ENCODE measurements at places on chromosomes 3 and 15.

DNA sequence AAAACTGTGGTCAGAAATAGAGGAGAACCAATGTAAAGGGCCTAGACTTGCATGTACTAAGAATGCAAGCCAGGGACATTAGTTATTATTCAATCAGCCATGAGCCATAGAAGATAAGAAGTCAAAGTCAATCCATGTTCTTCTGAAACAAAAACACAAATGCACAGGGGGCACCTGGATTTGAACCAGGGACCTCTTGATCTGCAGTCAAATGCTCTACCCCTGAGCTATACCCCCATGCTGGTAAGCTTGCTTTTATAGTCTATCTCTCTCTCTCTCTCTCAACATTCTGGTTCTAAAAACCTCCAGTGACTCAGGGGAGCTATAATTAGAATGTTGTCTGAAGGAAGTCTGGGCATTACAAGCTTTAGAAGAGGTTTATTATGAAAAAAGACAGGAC lies 85.6 kb upstream of the ACP3 start:
- DNase-seq: no peak

- no peak for DNase-seq
Measured at GRCh38 chr15:48388910-48389309, 57.7 kb downstream of the DUT start.

GRCh38 chr3:97821287-97821773 lies 481 bp upstream of the CRYBG3 start:
- DNase-seq: peak; percentile 69

- DNase-seq: no peak
Measured at GRCh38 chr15:69424001-69424400, 9.9 kb downstream of the KIF23 start.

DNA sequence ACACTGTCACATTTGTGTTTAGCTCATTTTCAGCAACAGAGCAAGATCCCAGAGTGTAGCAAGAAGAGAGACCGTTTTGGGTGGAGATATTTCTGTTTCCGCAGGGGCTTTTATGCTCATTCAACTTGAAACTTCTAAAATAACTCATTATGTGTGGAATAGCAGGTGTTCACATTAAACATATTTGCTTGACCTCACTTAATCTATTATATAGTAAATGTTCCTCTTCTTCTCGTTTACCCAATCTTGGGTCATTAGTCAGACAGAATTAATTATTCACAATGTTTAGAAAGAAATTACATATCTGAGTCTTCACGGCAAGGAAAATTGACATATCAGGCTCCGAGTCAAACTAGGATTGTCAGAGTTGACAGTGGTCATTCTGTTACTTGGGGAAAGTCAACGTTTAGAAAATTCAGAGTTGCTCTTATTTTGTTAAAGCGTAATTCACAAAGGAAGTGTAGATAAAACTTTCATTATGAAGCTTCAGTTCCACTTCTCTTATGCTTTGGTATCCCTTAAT lies 222.9 kb downstream of the TPRG1 start:
- DNase-seq: no peak

DNA sequence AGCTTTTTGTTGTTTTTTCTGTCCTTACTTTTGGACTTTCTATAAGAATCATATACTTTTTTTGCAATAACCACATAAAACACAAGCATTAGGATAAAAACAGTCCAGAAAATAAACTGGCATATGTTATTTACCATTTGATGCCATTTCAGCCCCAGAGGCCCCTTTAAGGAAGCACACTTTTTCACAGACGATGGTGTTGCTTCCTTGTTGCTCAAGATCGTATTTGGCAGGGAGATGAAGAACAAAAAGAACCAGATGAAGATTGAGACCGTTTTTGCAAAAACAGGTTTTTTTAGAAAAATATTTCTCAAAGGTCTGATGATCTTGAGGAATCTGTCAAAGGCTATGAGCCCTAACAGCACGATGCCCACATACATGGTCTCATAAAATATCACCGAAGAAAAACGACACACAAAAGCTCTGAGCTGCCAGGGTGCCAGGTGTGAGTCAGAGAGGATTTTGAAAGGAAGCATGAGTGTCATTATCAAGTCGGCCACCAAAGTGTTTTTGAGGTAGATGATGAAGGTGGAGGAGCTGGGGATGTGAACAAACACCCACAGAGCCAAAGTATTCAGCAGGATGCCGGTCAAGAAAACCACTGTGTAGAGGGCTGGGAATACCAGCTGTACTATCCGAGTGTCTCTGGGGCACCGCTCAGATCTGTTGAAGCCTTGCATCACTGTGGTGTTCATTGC lies 902 bp downstream of the P2RY13 start:
- no peak for DNase-seq

GRCh38 chr3:108329947-108330346 lies 33.6 kb downstream of the HHLA2 start:
- no peak for DNase-seq

DNA sequence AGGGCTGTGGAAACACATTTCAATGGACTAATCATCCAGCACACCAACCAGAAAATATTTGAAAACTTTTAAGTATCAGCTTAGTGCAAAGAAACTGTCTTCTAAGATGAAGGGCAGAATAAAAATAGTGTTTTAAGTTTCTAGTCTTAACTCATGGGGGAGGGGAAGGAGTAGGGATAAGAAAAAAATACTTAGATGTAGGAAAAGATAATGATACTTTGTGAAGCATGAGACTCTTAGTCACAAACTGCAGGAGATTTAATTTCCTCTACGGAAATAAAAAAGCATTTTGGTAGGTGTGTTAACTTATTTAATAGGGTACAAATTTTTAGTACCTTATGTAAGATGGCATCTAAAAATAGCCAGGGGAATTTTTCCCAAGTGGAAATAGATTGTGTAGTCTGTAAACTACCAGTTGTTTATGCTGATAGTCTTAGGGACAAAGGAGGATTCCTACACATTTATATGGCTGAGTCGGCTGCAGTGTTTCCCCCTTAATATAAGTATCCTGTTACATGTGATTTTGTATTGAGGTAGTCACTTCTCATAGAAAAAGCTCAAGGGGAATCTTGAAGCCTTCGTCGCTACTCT lies 78.2 kb upstream of the GBE1 start:
- DNase-seq: no peak

DNA sequence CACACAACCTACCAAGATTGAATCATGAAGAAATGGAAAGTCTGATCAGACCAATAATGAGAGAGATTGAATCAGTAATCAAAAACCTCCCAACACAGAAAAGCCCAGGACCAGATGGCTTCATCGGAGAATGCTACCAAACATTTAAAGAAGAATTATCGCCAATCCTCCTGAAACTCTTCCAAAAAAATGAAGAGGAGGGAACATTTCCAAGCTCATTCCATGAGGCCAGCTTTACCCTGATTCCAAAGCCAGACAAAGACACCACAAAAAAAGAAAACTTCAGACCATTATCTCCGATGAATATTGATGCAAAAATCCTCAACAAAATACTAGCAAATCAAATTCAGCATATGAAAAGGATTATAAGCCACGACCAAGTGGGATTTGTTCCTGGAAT lies 94.1 kb downstream of the SENP2 start:
- no peak for DNase-seq

DNA sequence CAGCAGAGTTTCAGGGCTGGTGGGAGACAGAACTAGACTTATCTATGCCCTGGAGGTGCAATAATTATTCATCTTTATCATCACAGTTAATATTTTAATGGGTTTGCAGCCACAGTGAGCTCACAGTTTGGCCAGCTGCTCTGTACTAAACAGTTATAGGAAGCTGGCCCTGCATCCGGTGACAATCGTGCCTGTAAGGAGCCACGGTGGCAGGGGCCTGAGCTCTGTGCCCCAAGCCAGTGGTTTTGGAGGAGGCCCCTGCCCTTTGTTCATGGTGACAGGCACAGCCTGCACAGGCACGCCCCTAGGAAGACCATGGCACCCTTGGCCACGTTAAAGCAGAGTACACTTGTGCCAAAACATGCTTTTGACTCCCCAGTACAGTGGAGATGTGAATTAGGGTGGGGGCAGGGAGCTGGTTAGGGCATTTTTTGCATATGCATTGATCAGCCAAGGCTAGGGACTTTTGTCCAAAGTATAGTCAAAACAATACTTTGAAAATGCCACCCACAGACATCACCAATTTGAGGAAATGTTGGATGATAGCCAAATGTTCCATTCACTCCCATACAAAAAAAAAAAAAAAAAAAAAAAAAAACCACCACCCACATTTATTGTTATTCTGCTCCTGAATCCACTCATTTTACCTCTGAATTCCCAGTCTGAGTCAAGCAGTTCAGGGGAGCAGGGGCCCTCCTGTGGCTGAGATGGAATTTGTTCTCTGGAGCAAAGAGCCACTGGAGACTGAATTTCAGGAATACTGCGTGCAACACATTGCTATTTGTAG lies 3.4 kb upstream of the RFTN1 start:
- peak; percentile 56 for DNase-seq

DNA sequence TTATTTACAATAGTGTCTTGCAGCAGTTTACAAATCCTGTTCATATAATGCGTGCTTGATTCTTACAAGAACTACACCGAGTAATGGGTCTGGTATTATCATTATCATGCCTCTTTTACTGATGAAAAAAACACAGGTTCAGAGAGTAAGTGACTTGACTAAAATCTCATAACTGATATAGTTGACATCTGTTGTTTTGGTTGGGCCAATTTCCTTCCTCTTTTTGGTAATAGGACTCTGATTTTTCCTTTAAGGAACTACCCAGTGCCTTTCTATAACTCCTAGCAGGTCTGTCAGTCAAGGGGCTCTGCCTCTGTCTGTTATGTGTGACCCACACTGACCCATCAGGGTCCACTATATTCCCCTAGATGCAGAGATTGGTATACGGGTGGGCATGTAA lies 14.6 kb upstream of the BLOC1S6 start:
- DNase-seq: no peak

GRCh38 chr3:124797426-124797945 lies 67.2 kb downstream of the UMPS start:
- peak; percentile 13 for DNase-seq

DNA sequence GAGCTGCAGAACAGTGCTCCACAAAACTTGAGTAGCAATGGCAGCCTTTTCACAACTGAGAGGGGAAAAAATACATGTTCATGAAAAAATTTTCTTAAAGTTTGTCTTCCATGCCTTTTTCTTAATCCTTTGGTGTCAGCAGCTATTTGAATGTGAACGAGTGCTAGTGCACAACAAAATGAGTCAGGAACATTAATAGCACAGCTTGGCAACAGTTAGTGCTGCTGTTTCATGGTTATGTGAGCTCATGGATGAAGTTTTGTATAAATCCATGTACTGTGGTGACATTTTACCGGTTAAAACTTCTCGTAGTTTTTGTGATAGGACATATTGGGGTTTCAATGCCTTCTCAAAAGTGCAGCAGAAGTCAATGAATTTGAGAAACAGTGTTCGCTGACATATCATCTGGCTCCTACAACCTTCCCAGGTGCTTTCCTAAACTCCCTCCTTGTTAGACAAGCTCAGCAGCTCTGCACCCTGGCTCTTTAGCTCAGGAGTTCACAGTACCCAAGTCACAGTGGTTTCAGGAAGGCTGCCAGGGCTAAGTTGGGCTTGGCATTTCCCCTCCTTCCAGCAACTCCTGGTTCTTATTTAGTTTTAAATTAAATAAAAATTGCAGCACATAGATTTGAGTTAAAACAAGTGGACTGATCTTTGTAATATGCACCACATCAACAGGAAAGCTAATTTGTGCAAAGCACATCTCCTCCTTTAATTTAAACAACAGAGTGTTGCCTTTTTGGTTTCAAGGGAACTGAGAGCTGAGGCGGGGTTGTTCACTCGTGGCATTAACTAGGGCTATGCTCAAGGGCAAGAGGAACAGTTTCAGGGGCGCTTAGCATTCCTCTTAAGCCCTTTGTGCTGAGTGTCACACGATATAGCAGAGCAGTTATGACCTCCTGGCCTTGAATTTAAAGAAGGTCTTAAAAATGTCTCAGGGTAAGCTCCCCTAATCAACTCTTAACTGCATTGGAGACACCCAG lies 362.8 kb downstream of the CHST2 start:
- no peak for DNase-seq

GRCh38 chr3:16467393-16467792 lies 46.1 kb downstream of the RFTN1 start:
- no peak for DNase-seq

DNA sequence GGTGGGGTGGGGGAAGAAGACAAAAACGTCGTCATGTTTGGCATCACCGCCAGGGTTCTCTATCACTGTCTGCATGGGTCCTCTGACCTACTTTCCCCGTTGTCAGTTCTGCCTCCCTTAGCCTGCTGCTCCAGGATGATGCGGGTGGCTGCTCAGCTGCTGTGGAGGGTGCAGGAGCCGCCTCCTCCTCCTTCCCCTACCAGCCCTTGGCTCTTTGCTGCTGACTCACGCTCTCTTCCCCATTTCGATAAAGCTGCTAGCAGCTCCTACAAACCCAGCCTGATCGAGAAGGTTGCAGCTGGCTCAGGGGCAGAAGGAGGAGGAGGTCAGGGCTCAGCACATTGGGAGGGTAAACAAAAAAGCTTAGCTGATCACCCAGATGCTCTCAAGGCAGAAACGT lies 49.5 kb upstream of the SEC13 start:
- no peak for DNase-seq

- no peak for DNase-seq
Measured at GRCh38 chr15:35481992-35482391, 64.0 kb downstream of the DPH6 start.

DNA sequence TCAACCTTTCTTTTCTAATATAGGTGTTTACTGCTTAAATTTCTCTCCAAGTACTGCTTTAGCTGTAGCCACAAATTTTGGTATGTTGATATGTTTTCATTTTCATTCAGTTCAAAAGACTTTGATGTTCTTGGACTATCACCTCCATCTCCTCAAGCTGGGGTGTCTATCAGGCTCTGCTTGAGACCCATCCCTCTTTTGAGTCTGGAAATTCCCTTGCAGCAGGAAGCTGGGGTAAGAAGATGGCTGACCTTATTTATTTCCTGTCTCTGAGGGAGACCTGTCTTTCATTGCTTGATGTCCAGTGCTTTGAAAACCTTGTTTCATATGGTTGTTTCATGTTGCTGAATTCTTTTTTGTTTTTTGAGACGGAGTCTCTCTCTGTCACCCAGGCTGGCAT lies 60.5 kb upstream of the ADPGK start:
- DNase-seq: no peak
